ENCODE measurements at places on chromosomes 4 and X. TPM values are rescaled to one million over a fixed set of nuclear protein-coding genes. Genes with fewer than 3 reads are reported as not detected.

Gene NXF2
- not detected for total RNA-seq

Gene APELA
- not detected for total RNA-seq

Gene HSFX4
- total RNA-seq = not detected

Gene ALB
- total RNA-seq = not detected

Gene BBS12
- 6.8 TPM for total RNA-seq

Gene ITM2A
- 1.8 TPM for total RNA-seq

Gene PCYT1B
- total RNA-seq = 0.13 TPM

Gene FREM3
- not detected for total RNA-seq

Gene GPR78
- total RNA-seq = 0.51 TPM

Gene BEX2
- total RNA-seq = 46.6 TPM

DNA sequence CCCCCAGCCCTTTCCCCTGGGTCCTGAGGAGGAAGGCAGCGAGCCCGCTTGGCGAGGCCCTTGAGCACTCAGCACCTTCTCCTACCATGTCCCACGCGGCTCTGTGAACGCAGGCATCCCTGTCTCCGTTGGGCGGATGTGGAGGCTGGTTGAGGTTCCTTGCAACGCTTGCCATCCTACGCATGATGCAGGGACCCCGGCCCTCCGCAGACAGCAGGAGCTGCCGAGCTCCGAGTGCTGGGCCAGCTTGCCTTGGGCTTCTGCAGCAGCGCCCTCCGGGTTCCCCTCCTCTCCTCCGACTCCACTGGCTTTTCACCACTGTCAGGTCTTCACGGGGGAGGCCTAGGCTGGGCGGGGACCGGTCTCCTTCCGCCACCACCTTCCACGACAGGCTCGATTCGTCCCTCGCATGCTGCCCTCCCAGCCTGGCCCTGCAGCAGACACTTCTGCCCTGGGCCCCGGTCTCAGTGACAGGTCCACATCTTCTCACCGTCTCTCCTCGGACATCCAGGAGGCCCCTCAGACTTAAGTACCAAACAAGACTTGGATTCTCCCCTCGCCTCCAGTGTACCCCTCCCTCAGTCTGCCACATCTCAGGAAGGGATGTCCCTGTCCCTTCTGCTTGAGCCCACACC is 67.6 kb upstream of the HGFAC start:
- DNase-seq = no peak

- no peak for DNase-seq
These were observed 226.2 kb upstream of the BCOR start for GRCh38 chrX:40323977-40324376.

GRCh38 chr4:59936566-59936965 is 1263.6 kb upstream of the ADGRL3 start:
- DNase-seq = no peak

DNA sequence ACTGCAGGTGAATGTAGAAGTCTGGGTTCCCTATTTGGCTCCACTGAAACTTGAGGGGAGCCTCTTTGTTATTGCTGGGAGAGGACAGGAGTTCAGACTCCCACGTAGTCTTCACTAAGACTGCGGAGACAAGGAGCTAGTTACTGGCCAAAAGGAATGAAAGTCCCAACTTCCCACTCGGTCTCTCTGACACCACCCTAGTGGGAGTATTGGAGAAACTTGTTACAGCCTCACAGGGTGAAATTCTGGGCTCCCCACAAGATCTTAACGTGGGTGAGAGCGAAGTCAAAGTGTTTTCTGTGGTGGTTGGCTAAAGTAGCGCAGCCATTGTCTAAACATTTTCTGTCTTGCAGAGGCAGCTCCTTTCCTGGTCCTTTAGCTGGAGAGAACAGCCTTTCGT is 13.5 kb downstream of the MYOZ2 start:
- DNase-seq = no peak

- no peak for DNase-seq
These were observed 119.0 kb upstream of the MYOZ2 start for GRCh38 chr4:119016636-119017035.

DNA sequence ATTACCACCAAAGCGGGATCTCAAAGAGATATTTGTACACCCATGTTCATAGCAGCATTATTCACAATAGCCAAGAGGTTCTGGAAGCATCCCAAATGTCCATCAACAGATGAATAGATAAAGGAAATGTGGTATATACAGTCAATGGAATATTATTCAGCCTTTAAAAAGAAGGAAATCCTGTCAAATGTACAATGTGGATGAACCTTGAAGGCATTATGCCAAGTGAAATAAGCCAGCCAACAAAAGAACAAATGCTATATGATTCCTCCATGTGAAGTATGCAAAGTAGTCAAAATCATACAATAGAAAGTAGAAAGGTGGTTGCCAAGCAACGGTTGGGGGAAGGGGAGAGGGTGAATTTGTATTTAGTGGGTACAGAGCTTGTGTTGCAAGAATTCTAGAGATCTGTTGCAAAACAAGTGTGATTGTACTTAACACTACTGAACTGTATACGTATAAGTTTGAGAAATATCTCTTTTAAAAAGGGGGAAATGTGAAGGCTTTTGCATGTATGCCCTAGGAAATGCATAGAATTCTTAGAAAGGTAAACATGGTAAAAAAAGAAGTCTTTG is 5.0 kb upstream of the ZRSR2 start:
- DNase-seq = no peak

GRCh38 chr4:110950731-110951130 is 327.9 kb upstream of the PITX2 start:
- DNase-seq = no peak

DNA sequence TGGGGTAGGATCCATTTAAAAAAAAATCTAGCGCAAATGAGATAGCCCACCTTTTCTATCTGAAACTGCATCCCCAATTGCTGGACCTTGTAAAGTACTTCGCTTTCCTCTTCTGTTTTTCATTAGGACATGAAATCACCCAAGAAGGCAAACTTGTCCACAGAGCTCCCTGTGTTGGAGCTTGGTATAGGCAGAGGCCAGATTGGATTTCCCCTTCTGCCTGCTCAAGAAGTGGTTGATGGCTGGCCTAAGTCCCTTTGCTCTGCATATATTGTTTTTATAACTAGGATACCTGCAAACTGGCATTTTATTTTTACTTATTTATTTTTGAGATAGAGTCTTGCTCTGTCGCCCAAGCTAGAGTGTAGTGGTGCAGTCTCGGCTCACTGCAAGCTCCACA is 28.4 kb downstream of the RNF4 start:
- DNase-seq = no peak

DNA sequence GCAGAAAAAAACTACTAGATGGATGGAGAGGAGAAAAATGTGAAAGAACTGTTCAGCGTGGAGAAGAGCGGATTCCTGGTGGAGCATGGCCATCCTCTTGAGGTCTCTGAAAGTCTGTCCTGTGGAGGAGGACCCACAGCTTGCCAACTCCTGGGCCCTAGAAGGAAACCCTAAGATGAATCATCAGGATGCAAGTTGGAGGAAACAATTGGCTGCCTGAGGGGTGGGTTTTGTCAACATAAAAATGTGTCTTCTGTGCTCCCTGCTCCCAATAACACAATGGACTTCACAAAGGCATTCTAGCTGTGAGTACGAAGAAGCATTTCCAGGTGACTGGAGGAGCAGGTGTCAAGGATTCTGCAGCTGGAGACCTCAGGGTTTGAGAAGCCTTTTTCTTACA is 37.2 kb downstream of the CNGA2 start:
- no peak for DNase-seq

DNA sequence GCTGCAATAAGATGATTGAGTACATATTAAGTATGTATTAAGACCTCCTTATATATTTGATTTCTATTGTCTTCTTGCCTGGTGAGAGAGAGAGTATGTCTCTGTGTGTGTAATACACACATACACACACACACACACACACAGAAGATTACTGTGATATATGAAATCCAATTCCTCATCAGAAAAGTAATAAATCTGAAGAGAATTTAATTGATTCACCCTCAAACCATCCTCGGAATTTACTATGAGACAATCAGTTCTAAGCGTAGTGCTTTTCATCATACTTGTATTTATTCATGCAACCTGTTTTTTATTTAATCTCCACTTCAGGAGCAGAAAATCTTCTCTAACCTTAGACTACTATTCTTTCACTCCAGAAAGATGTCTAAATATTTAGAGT is 62.3 kb upstream of the TLL1 start:
- DNase-seq = peak; percentile 37

- peak; percentile 65 for DNase-seq
These were observed 24.1 kb downstream of the HPRT1 start for GRCh38 chrX:134484039-134484438.

GRCh38 chrX:43909141-43909540 is 26.9 kb upstream of the MAOB start:
- DNase-seq = no peak

- no peak for DNase-seq
These were observed 6.2 kb downstream of the NAT8L start for GRCh38 chr4:2065106-2065930.

- DNase-seq = peak; percentile 81
These were observed 173.8 kb downstream of the ADGRL3 start for GRCh38 chr4:61373901-61374440.

GRCh38 chr4:121654738-121655137 is 42.0 kb downstream of the ANXA5 start:
- no peak for DNase-seq

DNA sequence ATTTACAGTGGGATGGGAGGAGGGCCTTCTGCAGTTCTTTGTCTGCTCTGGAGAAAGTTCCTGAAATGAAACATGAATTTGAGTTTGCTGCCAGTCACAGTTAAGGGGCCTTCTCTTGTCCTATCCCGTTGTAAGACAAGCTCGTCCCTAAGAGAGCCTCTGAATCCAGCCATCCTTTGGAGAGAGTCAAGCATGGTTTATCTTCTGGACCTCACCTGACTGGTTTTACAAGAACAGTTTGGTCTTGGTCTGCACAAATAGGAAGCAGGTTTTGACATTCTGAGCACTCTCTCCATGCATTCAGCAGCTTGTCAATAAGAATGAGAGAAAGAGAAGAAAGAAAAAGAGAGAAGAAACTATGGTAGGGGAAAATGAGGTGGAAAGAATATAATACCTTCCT is 20.4 kb upstream of the TENM3 start:
- DNase-seq = no peak

DNA sequence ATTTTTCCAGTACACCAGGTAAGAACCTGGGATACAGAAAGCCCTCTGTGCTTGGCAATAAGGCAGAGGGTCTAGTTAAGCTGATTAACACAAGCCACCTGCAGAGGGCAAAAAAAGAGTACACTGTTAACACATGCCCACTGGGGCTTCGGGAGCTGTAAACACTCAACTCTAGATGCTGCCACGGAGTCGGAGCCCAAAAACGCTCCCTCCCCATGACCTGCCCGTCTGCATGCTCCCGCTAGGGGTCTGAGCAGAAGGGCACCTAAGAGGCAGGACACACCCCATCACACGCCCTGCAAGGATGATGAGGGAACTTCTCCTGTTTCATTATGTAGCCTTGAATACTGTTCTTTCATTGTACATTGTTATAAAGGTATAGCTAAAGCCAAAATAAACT is 715.6 kb upstream of the AADAT start:
- no peak for DNase-seq

DNA sequence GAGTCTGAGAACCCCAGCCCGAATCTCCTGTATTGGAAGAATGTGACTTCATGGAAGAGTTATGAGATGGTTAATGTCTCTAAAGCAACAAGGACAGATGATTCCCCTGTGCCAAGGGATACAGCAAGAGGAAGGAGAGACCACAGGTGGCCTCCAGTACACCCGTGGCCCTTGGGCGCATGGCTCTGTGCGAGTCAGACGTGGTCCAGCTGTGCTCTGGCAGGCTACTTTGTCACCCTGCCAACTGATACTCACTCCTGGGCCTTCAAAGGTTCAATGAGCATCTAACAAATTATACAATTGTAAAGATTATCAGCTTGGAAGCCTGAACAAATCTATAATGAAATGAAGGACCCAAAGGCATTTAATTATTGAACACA is 71.7 kb downstream of the NYX start:
- no peak for DNase-seq

DNA sequence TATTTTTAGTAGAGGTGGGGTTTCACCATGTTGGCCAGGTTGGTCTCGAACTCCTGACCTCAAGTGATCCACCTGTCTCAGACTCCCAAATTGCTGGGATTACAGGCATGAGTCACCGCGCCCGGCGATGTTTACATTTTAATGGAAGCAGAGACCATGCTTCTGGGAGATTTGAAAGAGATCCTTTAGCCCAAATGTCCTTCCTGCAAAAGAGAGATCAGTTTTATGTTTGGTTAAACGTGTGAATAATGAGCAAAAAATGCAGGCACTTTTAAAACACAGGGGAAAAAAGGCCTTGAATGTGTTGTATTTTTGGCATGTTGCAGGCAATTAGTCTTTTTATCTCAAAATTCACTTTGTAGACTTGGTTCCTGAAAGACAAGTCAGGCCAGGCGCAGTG is 95.8 kb upstream of the ELOVL6 start:
- no peak for DNase-seq

- DNase-seq = no peak
These were observed 112.0 kb upstream of the TBL1X start for GRCh38 chrX:9352694-9353411.

DNA sequence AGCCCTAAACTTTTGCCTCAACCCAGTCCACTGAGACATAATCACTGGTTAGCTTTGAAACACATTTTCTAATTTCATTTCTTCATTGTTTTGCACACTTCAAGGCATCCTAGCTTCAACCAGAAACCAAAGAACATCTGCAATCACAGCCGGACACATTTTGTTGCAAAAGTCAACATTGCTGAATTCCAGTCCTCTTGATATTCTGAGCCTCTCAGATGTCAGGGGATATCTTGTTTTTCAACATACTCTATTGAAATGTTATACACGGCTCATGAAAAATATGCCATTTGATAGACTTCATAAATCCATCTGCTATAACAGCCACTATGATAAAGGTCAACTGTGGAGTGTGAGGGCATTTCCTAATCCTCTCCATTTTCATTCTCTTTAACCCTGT is 241.6 kb upstream of the PUDP start:
- no peak for DNase-seq

GRCh38 chrX:68186552-68187262 is 246.6 kb downstream of the OPHN1 start:
- DNase-seq = peak; percentile 71

DNA sequence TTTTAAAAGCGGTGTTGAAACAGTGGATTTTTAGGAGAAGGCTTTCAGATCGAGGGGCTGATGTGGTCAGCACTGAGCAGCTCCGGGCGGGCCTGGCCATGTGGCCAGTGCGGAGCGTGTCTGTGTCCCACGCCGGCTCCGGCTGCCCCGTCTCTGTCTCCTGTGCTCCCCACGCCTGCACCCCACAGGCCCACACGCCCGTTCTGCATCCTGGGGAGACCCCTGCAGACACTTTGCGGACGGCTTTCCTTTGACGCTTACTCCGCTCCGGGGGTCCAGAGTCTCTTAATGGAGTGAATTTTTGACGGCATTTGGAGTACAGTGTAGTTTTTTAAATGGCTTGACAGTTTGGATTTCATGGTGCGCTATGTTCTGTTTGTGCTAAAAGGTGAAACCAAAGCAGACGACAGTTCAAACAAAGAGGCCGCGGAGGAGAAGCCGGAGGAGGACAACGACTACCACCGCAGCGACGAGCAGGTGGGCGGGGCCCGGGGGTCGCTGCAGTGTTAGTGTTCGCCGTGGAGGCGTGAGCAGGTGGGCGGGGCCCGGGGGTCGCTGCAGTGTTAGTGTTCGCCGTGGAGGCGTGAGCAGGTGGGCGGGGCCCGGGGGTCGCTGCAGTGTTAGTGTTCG is 38.7 kb downstream of the PCGF3 start:
- no peak for DNase-seq
